ENCODE measurements at places on chromosomes 5 and 9.

GRCh38 chr9:69885931-69886330 is 65.3 kb downstream of the CFAP95 start:
- peak; percentile 50 for ATAC-seq

GRCh38 chr5:140882591-140882899 is 621 bp downstream of the PCDHA13 start:
- no peak for ATAC-seq

DNA sequence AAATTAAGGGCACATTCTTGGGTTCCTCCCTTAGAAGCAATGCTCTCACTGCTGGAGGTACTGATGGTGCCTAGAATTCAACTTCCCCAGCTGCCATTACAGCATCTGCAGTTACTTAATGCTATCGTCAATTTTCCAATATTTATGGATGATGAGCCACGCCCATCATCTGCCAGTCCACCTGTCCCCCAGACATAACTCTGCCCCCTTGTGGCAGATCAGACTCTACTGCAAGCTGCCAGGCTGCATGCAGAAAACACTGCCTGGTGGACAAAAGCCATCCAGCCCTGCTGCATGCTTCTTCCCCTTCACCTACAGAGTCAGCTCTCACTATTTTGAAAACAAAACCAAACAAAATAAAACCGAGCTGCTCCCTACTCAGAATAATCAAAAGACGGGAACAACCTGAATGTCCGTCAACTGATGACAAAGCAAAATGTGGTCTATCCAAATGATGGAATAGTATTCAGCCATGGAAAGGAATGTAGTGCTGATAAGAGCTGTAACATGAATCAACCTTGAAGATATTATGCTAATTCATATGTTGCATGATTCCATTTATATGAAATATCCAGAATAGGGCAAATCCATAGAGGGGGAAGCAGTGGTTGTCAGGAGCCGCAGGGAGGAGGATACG is 66.4 kb downstream of the RETREG1 start:
- ATAC-seq: peak; percentile 77

- no peak for ATAC-seq
Observed at GRCh38 chr9:68981789-68982188, 32.1 kb downstream of the PRKACG start.

DNA sequence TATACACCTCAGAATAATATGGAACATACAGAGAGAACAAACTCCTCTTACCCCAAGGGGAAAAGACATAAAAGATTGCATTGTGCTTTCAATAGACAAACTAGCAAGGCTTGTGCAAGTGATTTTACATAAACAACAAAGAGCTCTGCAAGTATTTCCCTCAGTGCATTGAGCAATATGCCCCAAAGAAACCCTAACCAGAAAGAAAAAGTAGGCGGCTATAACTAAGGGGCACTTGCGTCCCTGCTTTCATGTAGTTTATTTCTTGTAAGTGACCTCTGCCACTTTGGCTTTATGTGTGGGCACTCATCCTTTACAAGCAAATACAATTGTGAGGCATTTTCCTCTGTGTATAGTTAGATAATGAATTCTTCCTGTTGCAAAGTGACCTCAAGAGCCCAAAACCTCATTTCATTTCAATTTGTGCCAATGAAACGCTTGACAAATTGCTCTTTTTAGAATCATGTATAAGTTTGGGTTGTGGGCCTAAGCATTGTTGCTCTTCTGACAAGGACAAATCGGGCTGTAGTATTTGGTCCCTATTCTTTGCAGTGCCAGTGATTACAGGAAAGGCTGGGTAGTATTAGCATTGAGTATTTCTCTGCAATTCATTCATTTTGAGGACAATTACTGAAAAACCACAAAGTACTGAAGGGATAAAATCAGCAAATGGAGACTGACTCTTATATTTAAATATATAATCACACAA is 282.2 kb downstream of the DTWD2 start:
- ATAC-seq: no peak

GRCh38 chr9:112179816-112180215 is 4.7 kb upstream of the SUSD1 start:
- no peak for ATAC-seq

DNA sequence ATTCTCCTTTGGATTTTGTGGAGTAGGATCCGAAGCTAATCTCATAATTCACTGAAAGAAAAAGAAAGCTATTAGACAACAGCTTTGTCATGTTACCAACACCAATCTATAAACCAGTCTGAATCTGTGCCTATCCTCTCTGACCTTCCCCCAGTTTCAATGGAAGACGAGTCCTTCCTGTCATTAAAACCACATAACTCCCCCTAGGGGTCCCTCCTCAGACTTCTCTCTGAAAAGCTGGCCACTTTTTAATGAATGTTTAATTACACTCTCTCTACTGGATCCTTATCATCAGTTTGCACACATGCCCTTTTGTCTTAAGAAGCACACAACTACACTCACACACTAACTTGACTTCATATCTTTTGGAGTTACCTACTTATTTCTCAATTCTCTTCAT is 98.0 kb upstream of the TSLP start:
- ATAC-seq: no peak

DNA sequence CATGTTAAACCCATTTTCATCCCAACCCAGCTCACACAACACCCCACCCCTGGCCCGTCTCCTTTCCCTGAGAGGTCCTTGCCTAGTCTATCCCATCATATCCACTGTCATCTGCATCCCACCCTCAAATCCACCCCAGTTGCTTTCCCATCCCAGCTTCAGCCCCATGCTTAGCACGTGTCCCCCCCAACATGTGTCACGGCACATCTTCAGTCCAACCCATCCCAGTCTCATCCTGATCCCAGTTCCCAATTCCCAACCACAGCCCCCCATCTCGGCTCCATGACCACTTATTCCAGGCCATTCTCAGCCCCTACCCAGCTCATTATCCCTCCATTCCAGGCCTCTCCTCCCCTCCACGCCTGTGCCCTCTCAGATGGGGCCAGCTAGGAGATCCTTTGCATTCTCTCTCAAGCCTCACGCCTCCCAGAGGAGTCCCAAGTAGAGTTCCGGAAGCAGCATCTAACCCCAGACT is 605 bp upstream of the DBN1 start:
- ATAC-seq: no peak

DNA sequence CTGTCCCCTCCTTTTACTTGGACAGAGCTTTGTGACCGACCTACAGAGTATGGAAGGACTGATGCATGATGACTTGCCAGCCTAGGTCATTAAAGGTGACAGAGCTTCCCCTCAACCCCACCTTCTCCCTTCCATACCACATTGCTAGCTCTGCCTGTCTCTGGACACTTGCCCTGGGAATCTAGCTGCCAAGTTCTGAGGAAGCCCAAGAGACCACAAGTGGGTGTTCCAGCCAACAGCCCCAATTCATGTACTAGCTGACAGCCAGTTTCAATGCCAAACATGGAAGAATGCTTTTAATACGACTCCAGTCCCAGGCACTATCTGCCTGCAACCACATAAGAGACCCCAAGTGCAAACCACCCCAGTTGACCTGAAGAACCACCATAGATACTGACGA is 477.1 kb downstream of the SPOCK1 start:
- no peak for ATAC-seq

DNA sequence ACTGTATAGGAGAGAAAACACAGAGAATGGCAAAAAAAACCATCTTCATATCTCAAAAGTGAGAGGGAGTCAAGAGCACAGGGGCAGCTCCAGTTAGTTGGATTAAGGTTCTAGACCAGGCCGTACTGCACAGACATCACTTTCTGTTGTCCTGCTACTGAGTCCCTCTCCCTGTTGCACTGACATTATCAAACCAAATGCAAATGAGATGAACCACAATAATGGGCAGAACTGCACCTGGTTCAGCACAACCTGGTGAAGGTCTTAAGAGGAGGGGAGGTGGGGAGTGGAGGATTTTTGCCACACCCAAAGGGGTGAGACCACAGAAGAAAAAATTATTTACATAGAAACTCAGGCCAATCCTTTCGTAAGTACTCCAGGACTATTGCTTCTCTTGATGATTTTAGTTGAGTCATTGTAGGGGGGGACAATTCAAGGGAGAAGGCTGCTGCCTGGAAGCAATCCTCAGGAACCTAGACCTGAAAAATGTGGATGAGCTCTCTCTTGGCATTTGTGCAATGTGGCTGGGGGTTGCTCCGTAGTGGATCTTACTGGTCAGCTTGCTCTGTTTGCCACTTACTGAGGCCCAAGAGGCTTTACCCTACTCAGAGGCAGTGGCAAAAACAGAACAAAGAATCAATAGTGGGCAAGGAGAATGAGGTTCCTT is 94.5 kb upstream of the PPP1R2B start:
- no peak for ATAC-seq

GRCh38 chr5:138663009-138663408 is 87.8 kb upstream of the HSPA9 start:
- no peak for ATAC-seq

DNA sequence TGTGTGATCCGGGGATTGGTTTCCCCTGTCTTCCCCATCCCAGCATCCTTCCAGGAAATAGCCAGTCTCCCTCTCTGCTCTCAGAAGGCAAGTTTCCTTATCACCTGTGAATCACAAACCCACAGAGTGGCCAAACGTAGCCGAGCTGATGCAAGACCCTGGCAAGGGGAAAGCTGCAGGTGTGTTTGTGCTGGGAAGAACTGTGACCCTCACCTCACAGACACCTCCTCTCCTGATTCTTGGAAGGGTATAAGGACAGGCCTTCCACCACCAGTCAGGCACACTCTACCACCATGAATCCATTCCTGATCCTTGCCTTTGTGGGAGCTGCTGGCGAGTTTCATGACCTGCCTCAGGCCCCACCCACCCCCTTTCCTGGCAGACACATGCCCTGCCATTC is at the start of gene PRSS3:
TSS of gene PRSS3 (plus strand) at position 281 of the 400 bp plus-strand sequence. CDS start at position 294, 13 bp downstream.
- no peak for ATAC-seq

GRCh38 chr5:145991044-145991575 is 54.7 kb downstream of the SH3RF2 start:
- ATAC-seq: peak; percentile 63

- ATAC-seq: no peak
Observed at GRCh38 chr9:31275419-31275818, 1109.0 kb upstream of the ACO1 start.

- ATAC-seq: no peak
Observed at GRCh38 chr5:36943584-36943983, 67.0 kb downstream of the NIPBL start.

GRCh38 chr9:112831281-112831851 is 59.3 kb downstream of the SLC46A2 start:
- ATAC-seq: no peak

DNA sequence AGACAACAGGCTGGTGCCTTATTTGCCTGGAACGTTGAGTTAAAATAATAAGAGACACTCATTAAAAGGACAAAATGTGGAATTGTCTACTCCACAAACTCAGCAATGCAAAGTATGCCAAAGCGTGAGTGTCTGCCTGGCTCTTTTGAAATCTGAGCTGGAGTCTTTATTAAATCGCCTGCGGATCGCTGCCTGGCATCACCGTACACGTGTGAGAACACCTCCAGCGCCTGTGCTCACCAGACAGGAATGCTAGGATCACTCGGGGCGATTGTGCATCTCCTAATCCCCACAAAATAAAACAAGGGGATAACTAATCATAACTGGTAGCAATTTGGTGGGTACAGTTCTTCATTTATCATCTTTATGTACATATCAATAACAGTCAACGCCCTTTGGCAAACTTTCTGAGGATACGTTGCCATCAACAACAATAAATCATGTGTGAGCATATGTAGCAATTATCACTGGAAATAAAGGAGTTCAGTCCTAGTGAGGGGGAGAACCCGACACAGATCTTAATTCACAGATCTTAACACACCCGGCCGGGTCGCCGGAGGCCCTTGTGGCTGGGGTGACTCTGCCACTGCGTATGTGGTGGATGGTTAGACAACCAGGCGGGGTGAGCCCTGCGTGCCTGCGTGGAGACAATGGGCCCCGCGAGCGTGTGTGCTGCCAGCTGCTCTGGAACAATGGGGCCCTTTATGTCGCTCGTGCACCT is 284.9 kb upstream of the IRX1 start:
- ATAC-seq: no peak
